ENCODE measurements at places on chromosomes 13 and 19. TPM values are rescaled to one million over a fixed set of nuclear protein-coding genes. Genes with fewer than 3 reads are reported as not detected.

GRCh38 chr13:23707674-23708073 is 137.5 kb downstream of the TNFRSF19 start:
- DNase-seq = peak; percentile 55

DNA sequence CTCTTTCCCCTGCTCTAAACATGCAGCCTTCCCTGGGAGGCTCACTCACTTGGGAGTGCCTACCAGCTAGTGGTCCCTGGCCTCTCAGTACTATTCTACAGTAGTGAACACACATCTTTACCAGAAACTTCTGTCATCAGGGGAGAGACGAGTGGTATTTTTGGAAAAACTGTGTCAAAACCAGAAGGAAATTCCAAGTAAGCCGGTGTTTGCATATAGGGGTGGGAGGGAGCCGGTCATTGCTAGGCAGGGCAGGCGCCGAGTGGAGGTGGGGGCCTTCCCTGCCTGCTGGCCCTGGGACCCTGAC is 7.0 kb downstream of the RPS9 start:
- no peak for DNase-seq

DNA sequence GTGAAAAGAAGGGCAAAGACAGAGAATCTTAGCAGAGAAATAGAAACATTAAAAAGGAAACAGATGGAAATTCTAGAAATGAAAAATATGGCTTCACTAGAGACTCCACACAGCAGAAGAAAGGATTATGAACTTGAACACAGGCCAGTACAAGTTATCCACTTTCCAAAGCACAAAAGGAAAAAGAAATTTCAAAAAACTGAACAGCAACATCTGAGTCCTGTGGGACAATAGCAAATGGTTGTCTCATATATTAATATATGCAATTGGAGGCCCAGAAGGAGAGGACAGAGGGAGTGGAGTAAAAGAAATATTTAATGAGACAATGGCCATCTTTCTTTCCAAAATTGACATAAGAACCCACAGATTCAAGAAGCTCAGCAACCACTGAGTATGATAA is 141.7 kb upstream of the GJB6 start:
- DNase-seq = no peak

DNA sequence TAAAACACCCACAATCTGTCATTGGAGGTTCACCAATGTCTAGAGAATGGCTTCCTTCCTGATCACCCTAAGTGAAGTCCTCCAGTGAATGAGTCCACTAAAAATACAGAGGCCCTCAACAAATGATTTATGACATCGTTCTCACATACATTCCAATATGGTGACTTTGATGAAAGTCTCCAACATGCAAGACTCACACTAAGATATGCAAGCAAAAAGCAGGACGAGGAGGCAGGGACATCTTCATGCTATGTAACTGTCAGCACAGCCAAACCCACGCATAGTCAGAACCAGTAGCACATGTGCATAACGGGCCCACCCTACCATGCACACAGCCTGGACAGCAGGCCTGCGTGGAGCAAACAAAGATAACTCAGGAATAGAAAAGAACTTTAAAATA is 16.6 kb upstream of the LSM14A start:
- peak; percentile 51 for DNase-seq

GRCh38 chr13:100789968-100790367 is 115.4 kb upstream of the TMTC4 start:
- DNase-seq = no peak

- DNase-seq = no peak
These were observed 31.2 kb upstream of the SLC10A2 start for GRCh38 chr13:103097366-103097928.

- no peak for DNase-seq
These were observed 5.4 kb downstream of the CEACAM3 start for GRCh38 chr19:41801792-41802211.

GRCh38 chr13:113883921-113884804 is 20.3 kb upstream of the GAS6 start:
- DNase-seq = no peak

The JAK3 gene
- total RNA-seq = 7.8 TPM

The UCHL3 gene
- total RNA-seq = 41.5 TPM

DNA sequence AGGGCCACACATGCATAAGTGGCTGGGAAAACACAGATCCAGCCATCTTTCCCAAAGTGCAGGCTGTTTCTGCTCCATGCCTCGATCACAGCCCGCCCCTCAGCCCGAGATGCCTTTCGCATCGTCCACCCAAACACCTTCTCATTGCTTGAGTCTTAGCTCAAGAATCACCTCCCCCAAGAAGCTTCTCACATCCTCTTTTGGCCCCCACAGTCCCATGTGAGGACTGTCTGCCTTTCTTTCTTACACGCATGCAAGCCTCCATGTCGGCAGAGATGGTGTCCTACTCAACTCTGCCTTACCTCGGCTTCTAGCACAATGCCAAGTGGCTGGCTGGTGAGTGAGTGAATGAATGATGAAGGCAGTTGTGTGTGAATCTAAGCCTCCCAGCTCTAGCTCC is 18.1 kb upstream of the GSX1 start:
- DNase-seq = no peak
